ENCODE measurements at places on chromosomes 4 and X. TPM values are rescaled to one million over a fixed set of nuclear protein-coding genes. Genes with fewer than 3 reads are reported as not detected.

The SPANXN1 gene
- not detected for total RNA-seq

The CT47B1 gene
- not detected for total RNA-seq

The MTMR8 gene
- 5.8 TPM for total RNA-seq

The FRG2 gene
- total RNA-seq, result not detected
